HEK293T (cell line): ENCODE measurements at places on chromosomes 2 and 18.

DNA sequence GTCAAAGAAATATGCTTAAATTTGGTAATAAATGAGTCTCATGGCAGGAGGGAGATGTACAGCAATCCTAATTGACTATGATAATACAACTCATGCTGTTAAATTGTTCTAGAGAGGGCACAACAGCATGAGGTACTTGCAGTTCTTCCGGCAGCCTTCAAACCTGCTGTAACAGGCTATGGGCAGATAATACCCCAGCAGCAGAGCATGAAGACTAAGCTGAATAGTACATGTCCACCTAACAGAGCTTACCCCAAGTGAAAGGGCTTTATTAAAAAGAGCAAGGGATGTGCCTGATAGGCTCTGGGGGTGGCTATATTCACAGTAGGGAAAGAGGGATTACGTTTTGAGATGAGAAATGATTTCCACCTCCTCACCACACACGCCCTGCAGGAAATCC is 28.9 kb downstream of the MRO start:
- no peak for DNase-seq

DNA sequence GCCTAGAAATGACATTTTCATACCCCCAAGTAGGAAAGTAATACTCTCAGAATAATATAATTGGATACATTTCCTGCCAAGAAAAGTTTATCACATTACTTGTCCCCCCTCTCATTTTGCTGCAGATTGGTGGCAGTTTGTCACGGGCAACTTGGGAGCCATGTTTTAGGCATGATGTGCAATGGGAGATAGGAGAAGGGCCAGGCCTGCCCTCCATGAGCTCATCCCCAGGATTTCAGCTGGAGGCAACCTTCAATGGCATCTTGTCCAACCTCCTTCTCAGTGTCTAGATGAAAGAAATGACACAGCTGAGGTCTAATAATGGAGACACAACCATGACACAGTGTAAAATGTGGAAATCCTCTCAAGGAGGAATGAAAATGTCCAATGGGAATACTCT is 11.4 kb upstream of the RAB31 start:
- DNase-seq: no peak

DNA sequence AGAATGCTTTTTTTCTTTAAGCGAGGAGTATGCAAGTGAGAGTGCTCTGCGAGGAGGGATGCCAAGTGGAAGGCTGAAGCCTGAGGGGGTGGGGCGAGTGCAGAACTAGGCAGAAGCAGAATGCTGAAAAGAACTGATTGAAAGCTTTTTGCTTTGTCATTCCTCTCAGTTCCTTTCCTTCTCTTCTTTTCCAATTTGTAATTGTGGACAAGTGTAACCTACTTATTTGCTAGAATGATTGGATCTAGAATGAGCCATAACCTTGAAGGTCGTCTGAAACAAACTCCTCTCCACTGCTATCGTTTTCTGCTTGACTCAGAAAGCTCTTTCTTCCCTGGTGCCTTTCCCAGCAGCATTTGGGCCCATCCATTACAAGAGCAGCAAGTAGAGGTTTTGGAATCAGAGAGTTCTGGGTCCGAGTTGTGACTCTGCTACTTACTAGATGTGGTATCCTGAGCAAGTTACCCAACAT is 115.3 kb downstream of the METTL8 start:
- no peak for DNase-seq

GRCh38 chr2:98295275-98295674 is 51.0 kb upstream of the CNGA3 start:
- no peak for DNase-seq

GRCh38 chr2:9078405-9078804 is 74.9 kb upstream of the MBOAT2 start:
- no peak for DNase-seq

DNA sequence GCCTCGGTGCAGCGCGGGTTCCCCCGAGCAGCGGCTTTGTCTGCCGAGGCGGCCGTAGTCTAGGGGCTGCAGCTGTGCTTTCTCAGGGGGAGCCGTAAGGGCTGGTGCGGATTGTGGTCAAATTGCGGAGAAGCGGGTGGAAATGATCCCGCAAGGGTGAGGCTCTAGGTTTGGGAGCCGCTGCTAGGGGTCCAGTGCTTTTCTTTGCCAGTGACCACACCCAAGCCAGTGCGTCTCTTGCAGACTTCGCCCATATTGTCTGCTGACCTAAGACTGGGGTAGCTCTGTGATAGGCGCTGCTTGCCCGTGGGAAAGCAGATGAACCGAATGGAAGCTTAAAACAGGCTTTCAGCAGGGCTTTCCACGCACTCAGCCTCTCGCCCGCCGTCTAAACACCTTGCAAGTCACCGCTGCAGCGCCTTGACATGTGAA is 2.1 kb downstream of the DPYSL5 start:
- no peak for DNase-seq

- DNase-seq: no peak
Observed at GRCh38 chr2:152165780-152166179, 9.8 kb downstream of the STAM2 start.

- no peak for DNase-seq
Observed at GRCh38 chr2:176504440-176504839, 235.2 kb downstream of the MTX2 start.

GRCh38 chr18:32455361-32455760 is 15.3 kb downstream of the GAREM1 start:
- no peak for DNase-seq
